Fibroblast of skin of abdomen (primary cell): ENCODE measurements at places on chromosomes 3 and 15.

GRCh38 chr3:9091486-9092235 lies 128.4 kb upstream of the RAD18 start:
- no peak for DNase-seq

- peak; percentile 88 for DNase-seq
These were observed 90.2 kb upstream of the LMOD3 start for GRCh38 chr3:69212411-69213160.

- no peak for DNase-seq
These were observed 47.1 kb upstream of the BNIP2 start for GRCh38 chr15:59736181-59736580.

GRCh38 chr15:40992241-40992741 lies 39.0 kb downstream of the CHAC1 start:
- DNase-seq: peak; percentile 63

DNA sequence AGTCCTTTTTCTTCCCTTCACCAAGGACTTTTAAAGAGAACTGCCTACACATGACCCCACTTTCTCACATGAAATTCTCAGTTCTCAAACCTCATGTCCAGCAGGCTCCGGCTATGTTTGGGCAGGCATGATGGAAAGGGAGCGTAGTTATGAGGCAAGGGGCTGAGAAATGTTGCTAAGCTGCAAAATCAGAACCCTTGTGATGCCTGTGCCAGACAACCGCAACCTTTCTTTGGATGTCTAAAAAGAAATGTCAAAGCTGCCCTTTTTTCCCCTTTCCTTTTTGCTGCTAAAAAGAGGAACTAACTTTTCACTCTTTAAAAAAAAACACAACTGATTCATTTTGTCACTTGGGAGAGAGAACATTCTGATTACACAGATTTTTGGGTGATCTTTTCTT lies 19.2 kb downstream of the GNB4 start:
- no peak for DNase-seq

DNA sequence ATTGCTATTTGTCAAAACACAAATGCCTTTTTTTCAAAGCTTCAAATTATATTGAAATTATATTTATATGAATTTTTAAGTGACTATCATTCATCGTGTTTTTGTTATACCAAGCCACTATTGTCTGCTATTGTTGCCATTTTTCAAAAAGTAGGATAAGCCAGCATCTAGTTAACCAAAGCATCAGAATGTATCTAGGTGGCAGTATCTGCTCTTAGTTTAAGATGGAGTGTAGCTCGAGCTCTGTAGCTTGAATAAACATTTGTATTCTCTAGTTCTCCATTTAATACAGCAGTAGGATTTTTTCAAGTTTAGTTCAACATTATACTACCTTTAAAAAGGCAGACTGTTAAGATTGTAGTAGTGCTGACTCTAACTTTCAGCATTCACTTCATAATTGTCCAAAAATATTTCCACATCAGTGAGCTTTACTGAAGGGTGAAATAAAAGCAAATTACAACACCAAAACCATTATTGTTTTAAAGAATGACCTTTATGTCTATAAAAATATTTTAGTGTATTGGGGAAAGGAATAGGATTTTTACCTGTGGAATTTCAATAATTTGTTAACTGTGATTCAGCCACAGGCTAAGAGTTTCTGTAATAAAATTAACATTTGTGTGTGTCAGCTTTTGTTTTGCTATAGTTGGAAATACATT lies 19.6 kb upstream of the C15orf61 start:
- DNase-seq: peak; percentile 34

DNA sequence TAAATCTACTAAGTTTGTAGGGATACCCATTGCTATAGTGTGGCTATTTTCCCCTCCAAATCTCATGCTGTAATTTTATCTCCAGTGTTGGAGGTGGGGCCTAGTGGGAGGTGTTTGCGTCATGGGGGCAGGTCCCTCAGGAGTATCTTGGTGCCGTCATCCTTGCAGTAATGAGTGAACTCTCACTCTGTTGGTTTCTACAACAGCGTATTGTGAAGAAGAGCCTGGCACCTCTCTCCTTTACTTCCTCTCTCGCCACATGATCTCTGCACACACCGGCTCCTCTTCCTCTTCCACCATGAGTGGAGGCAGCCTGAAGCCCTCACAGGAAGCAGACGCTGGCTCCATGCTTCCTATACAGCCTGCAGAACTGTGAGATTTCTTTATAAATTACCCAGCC lies 34.0 kb upstream of the TRPM1 start:
- DNase-seq: no peak

DNA sequence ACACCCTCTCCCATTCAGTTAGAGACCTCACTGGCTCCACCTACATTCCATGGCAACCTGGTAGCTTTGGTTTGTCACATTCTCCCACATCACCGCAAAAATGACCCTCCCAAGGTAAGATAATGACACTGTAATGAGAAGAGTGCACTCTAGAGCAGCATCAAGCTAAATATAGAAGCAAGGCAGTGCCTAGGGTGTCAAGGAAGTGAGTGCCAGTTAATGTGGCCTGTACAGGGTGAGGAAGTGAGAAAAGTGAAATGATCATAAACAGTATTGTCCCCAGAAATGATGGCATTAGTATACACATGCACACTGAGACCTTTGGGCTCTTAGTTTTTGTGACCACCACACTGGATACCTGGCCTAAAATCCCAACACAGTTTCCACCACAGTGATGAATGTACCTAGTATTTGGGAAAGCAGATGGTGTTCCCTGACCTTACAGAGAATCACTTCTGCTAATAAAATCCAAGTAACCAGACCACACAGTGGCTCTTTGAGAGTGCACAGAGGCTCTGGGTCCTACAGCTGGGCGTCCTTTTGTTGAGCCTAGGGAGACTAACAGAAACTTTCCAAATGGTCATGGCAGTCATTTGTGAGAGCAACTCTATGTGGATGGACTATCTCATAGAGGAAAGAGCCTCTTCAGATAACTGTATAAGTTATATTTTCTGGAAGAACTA lies 106.6 kb downstream of the ARPP21 start:
- DNase-seq: no peak

GRCh38 chr3:15023719-15024118 lies 41.4 kb downstream of the MRPS25 start:
- DNase-seq: no peak

GRCh38 chr15:98451236-98451635 lies 197.1 kb upstream of the IGF1R start:
- no peak for DNase-seq

- peak; percentile 84 for DNase-seq
These were observed 270.8 kb downstream of the UACA start for GRCh38 chr15:70492240-70493177.

DNA sequence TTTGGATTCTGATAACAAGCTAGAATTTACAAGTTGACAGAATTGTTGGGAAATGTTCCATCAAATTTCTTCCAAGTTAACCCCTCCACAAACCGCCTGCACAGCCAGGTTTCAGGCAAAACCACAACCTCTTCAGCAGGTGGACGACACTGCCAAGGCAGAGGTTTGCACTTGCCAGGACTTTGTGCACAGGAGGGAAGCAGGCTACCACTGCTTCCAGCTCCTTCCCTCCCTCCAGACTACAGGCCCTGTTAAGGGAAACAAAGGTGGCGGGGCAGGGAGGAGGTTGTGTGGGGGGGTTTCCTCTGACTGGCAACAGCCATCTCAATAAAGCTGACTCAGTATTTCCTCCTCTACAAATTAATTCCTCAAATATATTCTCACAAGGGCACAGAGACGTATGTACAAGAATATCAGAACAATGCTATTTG lies 42.2 kb downstream of the TBC1D2B start:
- no peak for DNase-seq

DNA sequence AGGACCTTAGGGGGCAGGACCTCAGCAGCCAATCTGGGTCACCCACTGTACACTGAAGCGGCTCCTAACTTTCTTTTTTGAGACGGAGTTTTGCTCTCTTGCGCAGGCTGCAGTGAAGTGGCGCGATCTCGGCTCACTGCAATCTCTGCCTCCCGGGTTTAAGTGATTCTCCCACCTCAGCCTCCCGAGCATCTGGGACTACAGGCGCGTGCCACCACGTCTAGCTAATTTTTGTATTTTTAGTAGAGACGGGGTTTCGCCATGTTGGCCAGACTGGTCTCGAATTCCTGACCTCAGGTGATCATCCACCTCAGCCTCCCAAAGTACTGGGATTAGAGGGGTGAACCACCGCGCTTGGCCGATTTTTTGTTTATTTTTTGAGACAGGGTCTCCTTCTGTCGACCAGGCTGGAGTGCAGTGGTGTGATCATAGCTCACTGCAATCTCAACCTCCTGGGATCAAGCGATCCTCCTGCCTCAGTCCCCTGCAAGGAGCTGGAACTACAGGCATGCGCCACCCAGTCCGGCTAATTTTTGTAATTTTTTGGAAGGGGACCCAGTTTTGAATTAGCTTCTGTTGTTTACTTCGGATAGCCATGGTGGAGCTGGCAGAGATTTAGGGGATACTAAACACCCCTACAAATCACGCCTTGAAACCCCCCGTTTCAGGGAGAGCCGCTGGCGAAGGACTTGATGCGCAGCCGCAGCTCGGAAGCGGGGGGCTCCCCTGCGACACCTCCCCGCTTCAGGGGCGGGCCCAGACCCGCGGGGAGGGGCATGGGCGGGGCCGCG lies 1.5 kb upstream of the CLK3 start:
- DNase-seq: no peak

- no peak for DNase-seq
These were observed 190.4 kb upstream of the BCL6 start for GRCh38 chr3:187935623-187936156.

GRCh38 chr3:110564674-110565073 lies 506.9 kb upstream of the NECTIN3 start:
- no peak for DNase-seq

DNA sequence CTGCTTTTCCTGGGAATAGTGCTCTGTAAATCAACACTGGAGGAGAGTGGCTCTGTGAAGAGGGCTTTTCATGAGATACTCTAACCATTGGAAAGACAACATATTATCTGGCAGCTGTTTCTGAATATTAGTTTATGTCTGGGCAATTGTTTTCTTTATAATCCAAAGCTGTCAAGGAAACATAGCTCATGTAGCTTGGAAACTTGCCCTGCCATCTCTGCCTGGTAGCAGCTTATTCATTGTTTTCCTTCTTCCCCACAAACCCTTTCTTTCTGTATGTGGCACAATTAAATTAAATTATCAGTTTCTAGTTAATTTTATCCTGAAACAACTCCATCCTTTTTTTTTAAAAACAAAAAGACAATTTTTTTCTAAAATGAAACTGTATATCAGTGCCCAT lies 160.0 kb downstream of the EDEM1 start:
- DNase-seq: no peak

DNA sequence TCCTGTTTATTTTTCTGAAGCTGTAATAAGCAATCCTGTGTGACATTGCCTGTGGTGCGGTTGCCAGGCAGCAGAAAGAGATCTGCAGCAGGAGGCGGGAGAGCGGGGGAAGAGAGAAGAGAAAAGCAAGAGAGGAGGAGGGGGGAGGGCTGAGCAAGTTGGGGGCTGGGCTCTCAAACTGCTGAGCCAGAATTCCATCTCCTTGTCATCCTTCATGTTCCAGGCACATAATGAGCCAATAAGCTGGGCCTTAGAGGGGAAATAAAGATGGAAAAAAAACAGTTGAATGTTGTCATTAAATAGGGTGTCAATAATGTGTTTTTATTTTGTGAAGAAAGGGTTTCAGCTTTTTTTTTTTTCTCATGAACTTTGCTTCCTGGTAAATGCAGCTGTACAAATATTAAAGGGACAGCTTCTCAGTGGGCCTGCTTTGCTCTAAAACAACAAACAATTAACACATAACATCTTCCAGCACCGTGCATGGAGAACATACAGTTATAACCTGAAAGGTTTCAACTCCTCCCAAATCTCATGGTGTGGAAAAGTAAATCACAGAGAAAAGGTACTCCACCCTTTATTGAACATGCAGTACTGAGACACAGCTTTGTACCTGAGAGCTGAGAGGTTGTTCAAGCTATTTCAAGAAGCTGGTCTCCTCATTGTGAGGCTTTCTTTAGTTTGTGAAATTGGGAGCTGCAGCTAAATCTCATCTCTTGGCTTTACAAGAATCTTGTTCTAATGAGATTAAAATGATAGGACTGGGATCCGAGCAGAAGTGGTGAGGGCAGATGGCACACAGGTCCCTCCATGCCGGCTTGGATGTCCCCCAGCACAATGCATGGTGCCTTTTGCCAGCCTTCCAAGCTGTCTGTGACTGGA lies 451.1 kb upstream of the KCNMB2 start:
- DNase-seq: peak; percentile 83

GRCh38 chr3:41102053-41102556 lies 97.2 kb upstream of the CTNNB1 start:
- no peak for DNase-seq

DNA sequence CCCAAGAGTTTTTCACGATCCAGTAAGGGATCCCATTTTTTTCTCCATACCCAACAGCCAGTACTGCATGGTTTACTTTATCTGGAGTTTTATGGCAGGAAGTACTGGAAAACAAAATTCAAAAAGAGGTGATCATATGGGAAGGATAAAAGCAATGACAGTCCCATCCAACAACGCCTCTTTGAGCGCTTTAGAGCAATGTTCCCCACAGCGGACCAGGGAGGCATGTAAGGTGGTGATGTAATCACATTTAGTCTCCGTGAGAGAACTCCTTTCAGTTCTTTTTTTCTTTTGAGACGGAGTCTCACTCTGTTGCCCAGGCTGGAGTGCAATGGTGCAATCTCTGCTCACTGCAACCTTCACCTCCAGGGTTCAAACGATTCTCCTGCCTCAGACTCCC lies 21.8 kb downstream of the CTSH start:
- DNase-seq: no peak

GRCh38 chr3:26418553-26418952 lies 204.0 kb upstream of the LRRC3B start:
- no peak for DNase-seq

GRCh38 chr3:141091426-141091825 lies 40.3 kb downstream of the SPSB4 start:
- DNase-seq: no peak

DNA sequence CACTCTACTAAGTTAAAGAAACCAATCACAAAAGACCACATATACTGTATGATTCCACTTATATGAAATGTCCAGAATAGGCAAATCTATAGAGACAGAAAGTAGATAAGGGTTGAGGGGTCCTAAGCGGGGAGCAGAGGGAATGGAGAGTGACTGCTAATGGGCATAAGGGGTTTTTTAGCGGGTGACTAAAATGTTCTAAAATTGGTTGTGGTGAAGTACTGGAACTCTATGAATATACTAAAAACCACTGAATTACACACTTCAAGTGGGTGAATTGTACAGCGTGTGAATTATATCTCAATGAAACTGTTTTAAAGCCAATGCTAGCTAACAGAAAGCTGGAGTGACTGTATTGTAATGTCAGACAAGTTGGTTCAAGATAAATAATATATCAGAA lies 33.3 kb downstream of the KPNA1 start:
- no peak for DNase-seq

GRCh38 chr3:53651927-53652326 lies 157.5 kb downstream of the CACNA1D start:
- DNase-seq: no peak

GRCh38 chr3:83093222-83093572 lies 1331.8 kb upstream of the GBE1 start:
- DNase-seq: no peak

GRCh38 chr3:102018551-102018950 lies 169.2 kb downstream of the NFKBIZ start:
- DNase-seq: no peak

- peak; percentile 5 for DNase-seq
These were observed 332.1 kb downstream of the ARRDC4 start for GRCh38 chr15:98292442-98293240.
